ENCODE measurements at places on chromosomes 6 and 20.

GRCh38 chr20:16209951-16210361 is 363.3 kb downstream of the KIF16B start:
- no peak for DNase-seq

DNA sequence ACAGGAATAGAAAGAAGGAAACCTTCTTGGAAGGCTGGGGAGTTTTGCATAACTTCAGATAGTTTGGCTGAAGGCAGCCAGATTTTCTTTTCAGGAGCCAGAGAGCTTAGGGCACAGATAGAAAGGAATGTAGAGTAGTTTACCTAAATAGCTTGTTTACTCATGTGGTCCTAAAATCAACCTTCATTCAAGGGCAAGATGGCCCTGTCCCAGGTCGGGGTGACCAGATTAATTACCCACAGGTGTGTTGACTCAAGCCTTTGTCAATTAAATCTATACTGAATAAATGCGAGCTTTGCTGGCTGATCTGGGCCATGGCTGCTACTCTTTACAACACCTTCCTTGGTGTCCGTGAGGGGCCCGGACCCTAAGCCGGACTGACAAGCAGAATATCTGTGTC is 792.0 kb upstream of the MAN1A1 start:
- no peak for DNase-seq

DNA sequence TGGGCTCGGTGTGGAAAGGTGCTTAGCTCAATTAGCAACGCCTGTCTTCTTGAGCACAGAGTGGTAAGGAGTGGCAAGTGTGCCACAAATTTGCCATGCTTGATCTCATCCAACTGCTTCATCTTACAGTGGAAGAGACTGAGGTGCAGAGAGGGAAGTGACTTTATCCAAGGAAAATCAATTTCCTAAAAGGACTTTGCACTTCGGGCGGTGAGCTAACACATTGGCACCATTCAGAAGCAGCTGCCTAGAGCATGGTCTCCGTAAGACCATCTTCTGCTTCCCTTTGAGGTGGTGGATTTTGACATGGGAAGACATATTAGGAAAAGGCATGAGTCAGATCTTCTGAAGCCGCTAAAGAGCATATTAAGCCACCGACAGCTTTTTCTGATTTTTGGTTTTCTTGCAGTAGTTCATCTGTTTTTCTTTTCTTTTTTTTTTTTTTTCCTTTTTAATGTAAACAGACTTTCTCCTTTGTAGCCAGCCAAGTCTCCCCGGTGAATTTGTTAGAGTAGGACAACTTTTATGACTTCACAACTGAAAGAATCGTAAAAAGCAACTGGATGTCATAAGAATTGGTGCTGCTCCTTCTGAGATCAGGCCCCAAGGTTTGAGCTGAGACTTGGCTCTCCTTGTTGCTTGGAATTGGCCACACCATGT is 273.2 kb downstream of the CDC5L start:
- DNase-seq = no peak

- DNase-seq = no peak
Observed at GRCh38 chr6:54680531-54680930, 166.0 kb upstream of the FAM83B start.

DNA sequence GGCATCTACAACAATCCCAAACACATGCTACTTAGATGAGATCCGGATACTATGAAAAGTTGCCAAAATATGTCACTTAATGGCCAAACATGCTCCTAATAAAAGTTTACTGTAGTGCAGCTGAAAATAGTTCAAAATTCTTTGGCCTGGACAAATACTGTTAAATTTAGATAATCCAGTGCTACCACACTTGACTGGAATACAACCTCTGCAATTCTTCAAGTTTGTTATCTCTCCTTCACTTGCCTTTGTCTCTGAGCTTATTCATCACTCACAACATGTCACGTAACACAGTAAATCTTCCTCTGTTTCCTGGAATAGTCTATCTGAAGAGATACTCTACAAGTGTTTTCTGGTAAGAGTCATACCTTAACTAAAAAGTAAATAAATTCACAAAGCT is 10.5 kb upstream of the PLN start:
- no peak for DNase-seq

- no peak for DNase-seq
Observed at GRCh38 chr6:123997223-123997622, 193.6 kb downstream of the NKAIN2 start.

- no peak for DNase-seq
Observed at GRCh38 chr6:125377621-125378020, 75.9 kb upstream of the HDDC2 start.

DNA sequence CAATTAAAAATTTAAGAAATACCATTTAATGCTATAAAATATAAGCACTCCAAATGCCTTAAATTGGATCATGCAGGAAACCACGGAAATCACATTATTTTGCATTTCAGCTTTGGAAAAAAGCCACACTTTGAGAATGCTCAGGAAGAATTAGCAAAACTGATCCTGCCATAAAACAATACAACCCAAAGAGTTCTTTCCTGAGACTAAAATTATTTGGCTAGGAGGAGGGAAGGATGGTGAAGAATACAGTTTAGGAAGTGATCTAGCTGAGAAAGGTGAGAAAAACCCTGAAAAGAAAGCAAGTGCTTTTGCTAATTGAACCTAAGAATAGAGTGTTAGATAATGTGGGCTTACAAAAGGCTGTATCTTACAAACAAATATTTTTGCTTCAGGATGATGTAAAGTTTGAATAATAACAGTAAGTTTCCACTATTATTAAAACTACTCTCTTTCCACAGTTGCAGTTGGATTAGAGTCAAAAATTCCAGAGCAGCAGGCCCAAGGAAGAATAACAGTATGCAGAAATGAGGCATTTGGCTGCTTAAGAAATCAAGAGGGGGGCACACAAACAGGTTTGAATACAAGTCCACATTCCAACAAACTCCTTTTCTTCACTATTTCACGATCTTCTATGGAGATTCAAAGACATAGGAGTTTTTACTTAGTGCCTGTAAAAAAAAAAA is 565.4 kb downstream of the RFPL4B start:
- no peak for DNase-seq
